Stimulated activated CD4-positive, alpha-beta T cell treated with anti-CD3 and anti-CD28 coated beads, Interleukin-12 subunit alpha, Interleukin-12 subunit beta, amount 100 ng/mL, for 4 hours (primary cell): ENCODE measurements at places on chromosomes 3 and 15.

DNA sequence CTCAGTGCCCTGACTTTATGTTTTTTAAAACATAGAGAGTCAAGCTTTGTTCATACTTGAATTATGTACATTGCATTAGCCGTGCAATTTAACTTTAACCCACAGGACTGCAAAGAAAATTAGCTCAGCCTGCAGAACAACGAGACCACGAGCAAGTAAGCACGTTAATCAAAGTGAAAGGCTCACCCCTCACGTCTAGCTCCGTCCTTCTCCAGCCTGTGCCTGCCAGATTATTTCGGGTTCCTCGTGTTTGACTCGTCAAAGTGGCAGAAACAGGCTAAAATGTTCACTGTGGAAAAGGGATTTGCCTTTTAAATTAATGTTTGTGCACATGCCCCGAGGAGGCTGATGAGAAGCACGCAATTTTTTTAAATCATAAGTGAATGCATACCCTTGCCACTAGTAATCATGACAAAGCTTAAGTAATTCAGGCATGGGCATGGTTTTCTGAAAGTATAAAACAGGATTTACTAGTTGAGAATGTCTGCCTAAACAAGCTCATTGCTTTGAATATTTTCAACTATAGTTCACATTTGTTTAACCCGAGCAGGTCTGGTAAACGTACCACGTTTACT is 15.3 kb downstream of the ZBTB38 start:
- no peak for DNase-seq

DNA sequence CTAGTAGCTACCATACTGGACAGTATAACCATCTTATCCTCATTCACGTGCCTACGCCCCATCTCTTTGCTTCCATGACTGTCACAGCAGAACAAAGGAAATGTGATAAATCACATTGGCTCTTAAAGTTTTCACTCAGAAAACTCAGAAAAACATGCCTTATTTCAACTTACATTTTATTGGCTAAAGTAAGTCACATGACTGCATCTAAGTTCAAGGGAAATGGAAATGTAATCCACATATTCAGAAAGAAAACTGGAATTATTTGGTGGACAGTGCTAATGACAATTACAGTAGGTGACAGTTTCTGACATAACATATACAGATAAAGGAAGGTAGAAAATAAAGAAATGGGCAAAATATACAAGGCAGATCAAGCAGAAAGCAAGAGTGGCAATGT is 37.4 kb upstream of the VILL start:
- DNase-seq: no peak

DNA sequence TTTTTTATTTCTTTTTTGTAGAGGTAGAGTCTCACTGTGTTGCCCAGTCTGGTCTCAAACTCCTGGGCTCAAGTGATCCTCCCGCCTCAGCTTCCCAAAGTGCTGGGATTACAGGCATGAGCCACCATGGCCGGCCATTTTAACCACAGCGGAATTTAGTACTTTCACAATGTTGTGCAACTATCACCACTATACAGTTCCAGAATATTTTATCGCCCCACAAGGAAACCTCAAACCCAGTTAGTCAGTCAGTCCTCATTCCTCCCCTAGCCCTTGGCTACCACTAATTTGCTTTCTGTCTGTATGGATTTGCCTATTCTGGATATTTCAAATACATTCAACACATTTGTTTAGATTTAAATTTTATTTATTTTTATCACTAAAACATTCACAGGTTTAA is 15.5 kb upstream of the HOMER2 start:
- DNase-seq: no peak

DNA sequence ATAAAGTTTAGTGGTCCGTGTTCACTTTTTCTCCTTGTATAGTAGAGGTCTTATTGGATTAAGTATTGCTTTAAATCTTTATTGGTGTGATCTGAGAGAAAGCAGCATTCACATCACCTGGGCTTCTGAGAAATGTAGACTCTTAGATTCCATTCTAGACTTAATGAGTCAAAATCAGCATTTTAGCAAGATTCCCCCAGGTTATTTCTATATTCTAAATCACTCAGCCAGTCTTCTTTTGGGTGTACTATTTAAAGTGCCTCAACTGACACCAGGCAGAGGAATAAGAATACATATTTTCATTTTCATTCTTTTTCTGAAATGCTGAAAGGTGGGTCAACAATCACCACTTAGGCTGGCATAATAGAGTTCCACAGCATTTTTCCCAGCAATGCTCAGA is 481.7 kb downstream of the TUSC7 start:
- DNase-seq: no peak
